ENCODE measurements at places on chromosomes 7 and 10.

DNA sequence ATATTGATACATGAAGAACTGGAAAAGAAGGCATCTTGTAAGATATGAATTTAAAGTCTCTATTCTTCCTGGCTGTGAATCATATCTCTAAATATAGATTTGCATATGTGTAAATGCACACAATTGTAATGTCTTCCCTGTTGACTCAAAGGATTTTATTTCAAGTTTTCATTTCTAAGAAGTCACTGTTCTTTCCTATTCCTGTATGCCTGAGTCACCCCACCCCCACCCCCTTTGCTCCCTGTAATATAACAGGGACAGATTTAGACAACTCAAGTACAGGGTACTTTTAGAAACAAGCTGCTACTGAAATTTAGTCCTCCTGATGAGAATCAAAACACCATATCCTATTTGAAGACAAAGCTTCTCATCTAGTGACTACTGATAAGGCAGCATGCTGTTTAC lies 43.0 kb upstream of the HECTD2 start:
- DNase-seq: no peak

- no peak for DNase-seq
These were observed 121.5 kb upstream of the PRSS58 start for GRCh38 chr7:142379201-142379885.

DNA sequence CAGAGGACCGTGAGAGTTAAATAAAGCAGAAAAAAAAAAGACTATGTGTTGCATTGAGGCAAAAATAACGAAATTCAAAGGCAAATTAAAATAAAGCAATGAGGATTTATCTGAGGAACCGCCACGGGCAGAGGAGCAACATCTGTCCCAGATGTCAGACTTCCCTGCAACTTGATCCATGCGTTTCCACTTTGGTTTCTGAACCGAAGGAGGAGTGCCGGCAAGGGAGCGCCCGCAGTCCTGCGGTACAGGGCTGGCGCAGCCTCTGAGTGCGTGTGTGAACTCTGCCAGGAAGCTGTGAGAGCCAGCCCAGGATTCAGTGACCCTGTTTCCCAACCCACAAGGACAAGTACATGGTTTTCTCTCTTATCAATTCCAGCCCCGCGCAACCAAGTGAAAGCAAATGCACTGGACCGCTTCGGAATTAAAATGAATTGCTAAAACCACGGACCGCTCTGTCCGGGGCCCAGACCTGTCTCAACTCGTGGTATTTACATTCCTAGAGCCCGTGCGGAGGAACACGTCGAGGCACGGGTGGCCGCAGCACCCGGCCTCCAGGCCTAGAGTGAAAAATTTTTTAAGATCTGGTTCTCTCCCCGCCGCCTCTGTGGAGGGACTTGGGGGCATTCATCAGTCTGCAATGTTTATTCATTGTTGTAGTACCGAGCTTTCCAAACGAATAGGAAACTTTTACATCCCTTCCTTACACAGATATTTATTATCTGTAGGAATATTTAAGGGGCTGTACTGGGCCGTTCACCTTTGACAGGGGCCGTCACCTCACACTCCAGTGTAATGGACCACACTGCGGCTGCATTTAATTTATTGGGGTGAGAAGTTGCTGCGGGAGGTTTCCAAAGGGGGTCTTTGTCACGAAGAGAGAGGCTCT lies 291.5 kb upstream of the NFE2L3 start:
- DNase-seq: no peak

GRCh38 chr10:93412801-93413200 lies 69.3 kb downstream of the MYOF start:
- DNase-seq: no peak

DNA sequence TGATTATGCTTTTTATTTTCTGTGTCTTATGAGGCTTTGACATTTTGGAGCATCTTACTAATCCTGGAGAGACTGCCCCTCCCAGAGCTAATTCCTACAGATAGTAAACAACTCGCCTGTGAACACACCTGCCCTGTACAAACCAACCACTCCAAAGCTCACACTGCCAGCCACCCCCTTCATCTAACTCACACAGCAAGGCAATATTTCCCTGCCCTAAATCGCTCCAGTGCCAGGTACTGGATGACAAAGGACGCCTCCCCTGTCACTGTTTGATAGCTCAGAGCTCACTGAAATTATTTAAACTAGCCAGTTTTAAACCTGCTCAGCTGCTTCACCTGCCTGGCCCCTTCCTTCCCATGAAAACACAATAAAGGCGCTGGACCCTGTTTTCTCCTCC lies 535.1 kb upstream of the CELF2 start:
- no peak for DNase-seq

DNA sequence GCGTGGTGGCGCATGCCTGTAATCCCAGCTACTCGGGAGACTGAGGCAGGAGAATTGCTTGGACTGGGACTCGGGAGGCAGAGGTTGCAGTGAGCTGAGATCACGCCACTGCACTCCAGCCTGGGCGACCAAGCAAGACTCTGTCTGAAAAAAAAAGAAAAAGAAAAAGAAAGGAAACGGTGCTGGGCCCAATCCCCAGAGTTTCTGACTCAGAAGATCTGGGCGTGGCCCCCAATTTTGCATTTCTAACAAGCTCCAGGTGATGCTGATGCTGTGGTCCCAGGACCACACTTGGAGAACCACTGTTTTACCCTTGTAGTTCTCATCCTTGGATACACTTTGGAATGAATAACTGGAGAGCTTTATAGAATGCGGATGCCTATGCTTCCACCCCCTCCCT lies 79.0 kb downstream of the C10orf105 start:
- DNase-seq: no peak

GRCh38 chr7:19772306-19772705 lies 1.1 kb downstream of the TMEM196 start:
- no peak for DNase-seq

DNA sequence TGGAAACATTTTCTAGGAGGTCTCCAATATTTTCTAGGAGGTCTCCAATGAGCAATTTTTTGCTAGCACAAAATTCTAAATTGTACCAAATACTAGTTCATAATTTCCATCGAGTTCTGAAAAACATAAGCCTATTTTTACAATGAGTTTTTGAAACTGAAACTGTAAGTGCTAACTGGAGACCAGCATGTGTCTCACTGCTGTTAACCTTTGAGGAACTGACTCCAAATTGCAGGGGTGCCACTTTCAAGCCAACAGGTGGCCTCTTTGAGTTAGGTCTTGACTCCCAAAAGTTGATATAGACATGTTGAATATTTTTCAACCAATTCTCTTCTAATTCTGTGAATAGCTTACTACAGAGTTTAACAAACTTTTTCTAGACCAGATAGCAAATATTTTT lies 58.8 kb downstream of the CAV1 start:
- DNase-seq: no peak
